Glomerular endothelial cell (primary cell): ENCODE measurements at places on chromosomes 16 and 17.

DNA sequence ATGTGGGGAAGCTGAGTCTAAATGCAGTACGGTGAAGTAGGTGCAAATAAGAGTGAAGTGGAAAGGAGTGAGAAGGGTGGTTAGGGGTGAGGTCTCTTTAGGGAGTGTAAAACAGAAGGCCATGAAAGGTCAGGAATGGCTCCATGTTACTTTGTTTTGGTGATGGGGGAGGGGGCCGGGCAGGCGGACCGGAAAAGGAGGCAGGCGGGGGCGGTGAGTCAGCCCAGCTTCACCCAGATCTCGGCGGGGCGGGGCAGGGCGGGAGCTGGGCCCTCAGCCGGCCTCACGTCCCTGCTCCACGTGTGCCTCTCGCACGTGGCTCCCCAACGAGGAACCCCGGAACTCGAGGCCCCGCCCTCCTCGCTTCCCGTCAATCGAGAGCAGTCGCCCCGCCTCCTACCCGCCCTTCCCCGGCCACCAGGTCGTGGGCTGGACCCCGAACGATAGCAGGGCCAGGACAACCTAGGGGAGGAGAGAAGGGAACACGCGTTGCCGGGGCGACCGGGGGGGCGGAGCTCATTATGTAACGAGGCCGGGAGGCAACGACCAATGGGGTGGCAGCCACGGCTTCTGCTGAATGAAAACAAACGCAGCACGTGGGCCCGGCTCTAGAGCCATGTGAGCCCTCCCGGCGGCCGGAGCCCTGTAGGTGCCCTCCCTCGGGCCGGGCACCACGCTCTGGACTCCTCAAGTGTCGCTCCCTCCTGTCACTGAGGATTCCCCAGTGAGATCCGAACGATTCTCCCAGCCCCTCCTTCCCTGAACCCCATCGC lies 1.4 kb downstream of the NR1D1 start:
- DNase-seq: no peak

- DNase-seq: no peak
Measured at GRCh38 chr17:33725675-33726271, 432.7 kb upstream of the ASIC2 start.

- DNase-seq: no peak
Measured at GRCh38 chr16:11088074-11088730, 143.8 kb downstream of the CLEC16A start.

GRCh38 chr16:81376880-81377279 lies 62.1 kb downstream of the GAN start:
- no peak for DNase-seq

DNA sequence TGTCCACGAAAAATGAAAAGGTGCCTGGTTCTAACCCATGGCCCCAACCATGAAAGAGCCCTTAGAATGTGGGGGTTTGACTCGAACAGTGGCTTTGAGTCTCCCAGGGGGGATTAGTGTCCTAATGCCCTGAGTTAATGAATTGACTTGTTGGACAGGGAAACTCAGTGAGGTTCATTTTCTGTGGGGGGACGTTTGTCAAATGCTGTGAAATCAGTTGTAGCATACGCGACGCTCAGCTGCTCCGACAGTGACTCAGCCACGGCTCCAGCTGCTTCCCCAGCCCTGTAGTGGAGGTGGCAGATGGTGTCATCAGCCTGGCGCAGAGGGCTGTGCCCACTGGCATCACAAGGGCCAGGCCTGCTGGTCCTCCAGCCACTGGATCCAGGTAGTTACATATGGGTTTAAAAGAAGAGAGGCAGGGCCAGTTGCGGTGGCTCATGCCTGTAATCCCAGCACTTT lies 3.9 kb upstream of the TMEM235 start:
- DNase-seq: no peak

GRCh38 chr16:86142801-86143236 lies 243.9 kb downstream of the IRF8 start:
- no peak for DNase-seq

DNA sequence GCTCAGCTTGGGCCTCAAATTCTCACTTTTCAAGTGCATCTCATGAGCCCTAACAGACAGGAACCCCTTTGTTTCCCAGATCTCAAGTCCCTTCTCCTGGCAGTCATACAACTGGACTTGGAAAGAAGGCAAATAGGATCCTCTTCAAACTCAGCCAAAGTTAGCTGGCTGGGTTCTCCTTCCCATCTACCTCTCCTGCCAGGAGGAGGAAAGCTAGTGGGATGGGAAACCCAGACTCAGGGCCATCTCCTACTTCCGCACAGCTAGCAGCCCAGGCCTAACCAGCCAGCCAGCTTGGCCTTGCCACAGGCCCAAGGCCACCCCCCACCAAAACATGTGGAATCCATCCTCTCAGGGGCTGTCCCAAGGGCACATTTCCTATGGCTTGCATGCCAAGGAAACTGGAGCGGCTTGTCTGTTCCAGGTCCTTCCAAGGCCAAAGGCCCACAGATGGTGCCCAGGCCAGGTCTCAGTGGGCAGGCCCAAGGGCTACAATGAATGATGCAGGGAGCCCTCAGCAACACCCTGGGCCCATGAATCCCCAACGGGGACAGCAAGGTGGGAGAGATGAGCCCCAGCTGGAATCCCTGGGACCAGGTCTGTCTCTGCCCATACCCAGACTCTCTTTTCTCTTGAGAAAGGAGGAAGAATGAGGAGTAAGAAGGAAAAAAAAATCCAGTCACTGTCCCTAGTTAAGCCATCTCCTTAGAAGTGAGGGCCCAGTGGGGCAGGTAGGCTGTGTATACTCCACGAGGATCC lies 1.7 kb downstream of the SMARCD2 start:
- DNase-seq: no peak

- no peak for DNase-seq
Measured at GRCh38 chr16:82070656-82071369, 35.8 kb downstream of the HSD17B2 start.
